Pancreas (tissue), 10 donors: ENCODE measurements at places on chromosomes 1 and 21.
A peak's percentile ranks its signal among the peaks of the same experiment; 100 is the strongest.

DNA sequence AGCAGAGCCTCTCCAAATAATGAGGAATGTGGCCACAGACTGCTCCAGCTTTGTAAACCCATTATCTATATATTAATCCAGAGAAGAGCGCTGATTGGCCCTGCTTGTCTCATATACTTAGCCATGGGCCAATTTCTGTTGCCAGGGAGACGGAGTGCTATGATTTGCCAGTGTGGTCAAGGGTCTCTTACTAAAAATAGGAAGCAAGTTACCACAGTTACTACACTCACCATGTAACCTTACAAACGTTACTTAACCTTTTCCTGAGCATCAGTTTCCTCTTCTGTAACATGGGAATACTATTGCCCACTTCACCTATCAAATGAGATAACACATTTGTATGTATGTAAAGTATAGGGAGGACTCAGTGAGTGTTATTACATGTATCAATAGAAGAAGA, 7.7 kb upstream of the S100A2 start:
- DNase-seq, result no peak

- no peak for DNase-seq
These were observed 131.6 kb downstream of the ETS2 start for GRCh38 chr21:38937286-38937790.

DNA sequence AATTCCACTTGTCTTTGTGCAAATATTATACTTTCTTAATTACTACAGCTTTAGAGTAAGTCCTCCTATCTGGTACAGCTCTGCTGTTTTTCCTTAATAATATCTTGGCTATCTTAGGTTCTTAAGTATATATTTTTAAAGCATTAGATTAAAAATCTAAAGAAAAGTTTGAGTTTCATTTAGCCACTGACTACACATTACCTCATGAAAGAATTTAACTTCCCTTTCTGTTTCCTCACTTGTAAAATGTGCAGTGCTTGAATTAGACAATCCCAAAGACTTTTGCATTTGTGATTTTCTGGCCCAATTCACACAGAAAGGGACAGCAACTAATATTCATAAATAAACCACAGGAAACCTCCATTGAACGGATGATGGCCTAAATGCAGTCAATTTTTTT, 126.4 kb upstream of the SAMSN1 start:
- no peak for DNase-seq

DNA sequence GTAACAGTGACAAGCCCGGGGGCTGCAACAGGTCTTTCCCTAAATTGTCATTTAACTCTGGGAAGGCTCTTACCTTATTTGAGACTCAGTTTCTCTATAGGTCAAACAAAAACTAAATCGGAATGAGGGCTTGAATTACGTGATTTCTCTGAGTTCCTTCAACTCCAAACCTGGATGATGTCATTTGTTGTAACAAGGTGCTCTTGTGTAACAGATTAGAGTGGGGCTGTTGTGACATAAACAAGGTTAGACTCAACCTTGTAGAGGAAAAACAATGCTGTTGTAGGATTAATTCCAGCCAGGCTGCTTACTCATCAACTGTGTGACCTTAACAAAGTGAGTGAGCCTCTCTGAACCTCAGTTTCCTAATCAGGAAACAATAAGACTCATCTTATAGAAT, 74.4 kb downstream of the SUSD4 start:
- DNase-seq, result no peak

DNA sequence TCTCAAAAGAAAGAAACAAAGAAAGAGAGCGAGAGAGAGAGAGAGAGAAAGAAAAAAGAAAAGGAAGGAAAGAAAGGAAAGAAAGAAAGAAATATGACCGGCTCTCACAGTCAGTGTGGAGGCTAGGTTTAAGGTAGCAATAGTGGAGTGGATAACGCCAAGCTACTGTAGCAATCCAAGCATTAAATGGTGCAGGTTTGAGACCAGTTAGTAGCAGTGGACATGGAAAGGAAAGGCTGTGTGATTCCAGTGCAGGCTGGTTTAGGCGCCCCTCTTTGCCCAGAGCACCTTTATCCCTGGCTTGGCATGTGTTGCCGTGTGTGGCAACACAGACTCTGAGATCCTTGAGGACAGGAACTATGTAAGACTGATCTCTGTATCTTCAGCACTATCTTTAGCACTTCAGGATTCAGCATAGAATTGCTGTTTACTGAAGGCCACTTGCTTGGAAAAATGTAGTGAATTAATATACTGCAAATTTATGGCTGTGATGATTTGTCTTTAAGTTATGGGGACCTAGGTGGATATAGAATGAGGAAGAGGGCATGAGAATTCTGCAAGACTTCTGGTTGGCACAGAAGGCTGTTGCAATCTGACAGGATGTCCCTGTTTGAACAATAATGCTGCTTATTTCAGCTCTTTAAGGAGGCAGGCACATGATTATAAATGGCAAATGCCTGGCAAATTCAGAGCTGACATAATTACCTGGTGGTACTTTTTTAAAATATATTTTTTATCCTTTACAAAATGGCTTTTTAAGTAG, 10.8 kb upstream of the OSBPL9 start:
- DNase-seq, result no peak

GRCh38 chr21:32411350-32412161, 950 bp upstream of the EVA1C start:
- DNase-seq, result peak; percentile 87

- DNase-seq, result no peak
These were observed 251.3 kb upstream of the FGGY start for GRCh38 chr1:59045636-59046035.

DNA sequence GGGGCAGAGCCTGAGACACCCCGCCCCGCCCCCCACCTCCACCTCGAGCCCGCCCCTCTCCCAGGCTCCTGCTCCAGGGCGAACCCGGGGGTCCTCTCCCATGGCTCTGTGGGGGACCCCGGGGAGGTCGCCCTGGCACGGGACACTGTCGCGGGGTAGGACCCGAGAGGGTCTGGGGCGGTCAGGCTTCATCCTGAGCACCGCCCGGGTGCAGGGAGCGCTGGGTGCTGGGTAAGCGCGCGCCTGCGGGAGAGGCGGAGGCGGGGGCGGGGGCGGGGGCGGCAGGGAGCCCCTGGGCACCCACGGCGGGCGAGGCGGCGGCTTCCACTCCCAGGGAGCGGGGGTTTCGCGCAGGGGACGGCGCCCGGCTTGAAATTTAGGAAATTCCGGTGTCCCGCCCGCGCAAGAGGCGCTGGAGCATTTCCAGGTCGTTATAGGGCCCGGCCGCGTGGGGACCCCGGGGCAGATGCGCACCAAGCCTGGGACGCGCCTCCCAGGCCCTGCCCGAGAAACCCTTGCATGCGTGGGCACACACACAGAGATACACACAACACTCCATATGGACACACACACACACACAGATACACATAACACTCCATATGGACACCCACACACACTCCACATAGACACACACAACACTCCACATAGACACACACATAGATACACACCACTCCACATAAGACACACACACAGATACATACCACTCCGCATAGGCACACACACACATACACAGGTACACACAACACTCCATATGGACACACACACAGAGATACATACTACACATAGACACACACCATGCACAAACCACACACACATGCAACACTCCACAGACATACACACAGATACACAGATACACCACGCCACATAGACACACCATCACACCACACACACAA, 48.7 kb upstream of the SLC19A1 start:
- peak; percentile 75 for DNase-seq

GRCh38 chr1:196897158-196897828, 9.4 kb downstream of the CFHR4 start:
- no peak for DNase-seq
